ENCODE measurements at places on chromosomes 16 and 17.

GRCh38 chr16:31488468-31489297, 5.8 kb downstream of the SLC5A2 start:
- no peak for DNase-seq

DNA sequence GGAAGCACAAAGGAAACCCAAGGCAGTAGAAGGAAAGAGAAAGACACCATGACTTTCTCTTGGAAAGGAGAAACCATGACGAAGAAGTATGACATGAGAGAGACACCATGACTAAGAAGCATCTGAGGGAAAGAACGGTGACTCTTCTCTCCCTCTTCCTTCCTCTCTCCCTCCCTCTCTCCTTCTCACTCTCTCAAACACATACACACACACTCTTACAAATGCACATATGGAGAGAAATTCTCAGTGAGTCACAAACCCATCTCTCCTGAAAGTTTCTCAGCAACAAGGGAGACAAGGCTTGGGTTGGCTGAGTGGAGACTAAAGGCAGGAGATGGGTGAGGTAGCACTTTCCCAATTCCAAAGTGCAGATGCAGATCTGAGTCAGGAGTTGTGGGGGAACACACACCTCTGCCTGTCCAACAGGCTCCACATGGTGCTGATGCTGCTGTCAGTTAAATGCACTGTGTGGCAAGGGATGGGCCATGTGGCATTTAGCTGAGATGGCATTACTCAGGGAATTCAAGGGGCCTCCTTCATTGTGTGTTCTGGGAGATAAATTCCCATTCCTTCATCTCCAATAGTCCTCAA, 336.7 kb upstream of the C16orf82 start:
- DNase-seq = no peak

DNA sequence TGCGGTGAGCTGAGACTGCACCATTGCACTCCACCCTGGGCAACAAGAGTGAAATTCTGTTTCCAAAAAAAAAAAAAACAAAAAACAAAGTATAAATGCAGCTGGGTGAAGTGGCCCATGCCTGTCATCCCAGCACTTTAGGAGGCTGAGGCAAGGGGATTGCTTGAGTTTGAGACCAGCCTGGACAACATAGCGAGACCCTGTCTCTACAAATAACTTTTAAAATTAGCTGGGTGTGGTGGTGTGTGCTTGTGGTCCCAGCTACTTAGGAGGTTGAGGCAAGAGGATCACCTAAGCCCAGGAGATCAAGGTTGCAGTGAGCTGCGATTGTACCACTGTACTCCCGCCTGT, 10.1 kb upstream of the STX4 start:
- no peak for DNase-seq

GRCh38 chr17:67855504-67856324, 30.4 kb downstream of the BPTF start:
- DNase-seq = no peak

GRCh38 chr16:66474750-66475199, 47.7 kb downstream of the BEAN1 start:
- no peak for DNase-seq

DNA sequence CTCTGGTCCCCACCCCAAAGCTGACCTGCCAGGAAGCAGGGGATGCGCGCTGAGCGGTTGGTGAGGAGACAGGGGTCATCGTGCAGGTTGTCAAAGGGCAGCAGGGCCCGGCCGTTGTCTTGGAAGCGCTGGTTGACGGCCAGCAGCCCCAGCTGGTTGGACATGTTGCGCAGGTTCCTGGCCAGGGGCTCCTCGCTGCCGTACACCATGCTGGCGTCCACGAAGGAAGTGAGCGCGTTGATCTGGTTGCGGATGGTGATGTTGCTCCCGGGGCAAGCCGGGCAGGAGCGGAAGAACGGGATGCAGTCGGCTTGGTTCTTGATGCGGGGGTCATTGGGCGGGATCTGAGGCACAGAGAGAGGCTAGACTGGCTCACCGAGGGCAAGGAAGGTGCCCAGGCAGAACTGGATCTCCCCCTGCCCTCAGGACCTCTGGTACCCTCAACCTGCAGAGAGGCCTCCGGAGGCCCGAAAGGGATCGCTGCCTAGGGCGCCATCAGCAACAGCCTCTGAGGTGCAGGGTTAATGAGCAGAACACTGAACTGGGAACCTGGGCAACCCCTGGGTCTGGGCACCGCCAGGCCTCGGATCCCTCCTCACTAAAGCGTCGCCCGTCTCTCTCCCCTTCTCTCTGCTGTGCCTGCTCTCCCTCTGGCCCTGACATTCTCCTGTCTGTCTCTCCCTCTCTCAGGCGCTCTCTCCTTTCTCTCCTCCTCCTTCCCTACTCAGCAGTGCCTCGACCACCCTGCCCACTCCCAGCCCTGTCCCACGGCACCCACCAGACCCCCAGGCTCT, 2.7 kb downstream of the MPO start:
- no peak for DNase-seq

DNA sequence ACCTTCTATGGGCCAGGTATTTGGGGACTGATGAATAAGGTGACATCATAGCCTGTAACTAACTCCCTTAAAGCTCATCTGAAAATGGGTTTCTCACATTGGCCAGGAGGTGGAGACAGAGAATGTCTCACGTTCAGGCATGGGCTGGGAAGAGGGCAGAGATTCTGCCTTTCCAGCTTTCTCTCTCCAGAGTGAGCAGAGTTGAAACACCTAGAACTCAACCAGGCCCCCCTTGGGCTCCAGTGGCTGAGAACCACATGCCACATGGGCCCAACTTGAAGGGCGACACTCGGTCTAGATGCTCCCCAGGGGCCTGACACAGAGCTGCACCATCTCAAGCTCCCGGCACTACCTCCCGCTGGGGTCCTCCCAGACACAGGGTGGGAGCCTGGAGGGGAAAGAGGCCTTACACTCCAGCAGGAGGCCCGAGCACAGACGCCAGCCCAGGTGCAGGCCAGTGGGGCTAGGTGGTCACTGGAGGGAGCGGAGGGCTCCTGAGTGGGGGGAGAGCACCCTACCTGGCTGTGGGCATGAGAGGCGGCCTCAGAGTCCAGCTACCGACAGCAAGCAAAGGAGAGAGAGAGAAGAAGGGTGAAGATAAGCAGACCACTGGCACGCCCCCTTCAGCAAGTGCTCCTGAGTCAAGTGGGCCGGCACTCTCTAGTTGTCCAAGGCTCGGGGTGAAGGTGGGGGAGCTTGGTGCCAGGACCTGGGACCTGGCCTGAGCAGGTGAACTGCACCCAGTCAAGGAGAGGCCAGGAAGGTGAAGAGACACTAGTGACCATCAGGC, 55.9 kb downstream of the MYO18A start:
- no peak for DNase-seq

DNA sequence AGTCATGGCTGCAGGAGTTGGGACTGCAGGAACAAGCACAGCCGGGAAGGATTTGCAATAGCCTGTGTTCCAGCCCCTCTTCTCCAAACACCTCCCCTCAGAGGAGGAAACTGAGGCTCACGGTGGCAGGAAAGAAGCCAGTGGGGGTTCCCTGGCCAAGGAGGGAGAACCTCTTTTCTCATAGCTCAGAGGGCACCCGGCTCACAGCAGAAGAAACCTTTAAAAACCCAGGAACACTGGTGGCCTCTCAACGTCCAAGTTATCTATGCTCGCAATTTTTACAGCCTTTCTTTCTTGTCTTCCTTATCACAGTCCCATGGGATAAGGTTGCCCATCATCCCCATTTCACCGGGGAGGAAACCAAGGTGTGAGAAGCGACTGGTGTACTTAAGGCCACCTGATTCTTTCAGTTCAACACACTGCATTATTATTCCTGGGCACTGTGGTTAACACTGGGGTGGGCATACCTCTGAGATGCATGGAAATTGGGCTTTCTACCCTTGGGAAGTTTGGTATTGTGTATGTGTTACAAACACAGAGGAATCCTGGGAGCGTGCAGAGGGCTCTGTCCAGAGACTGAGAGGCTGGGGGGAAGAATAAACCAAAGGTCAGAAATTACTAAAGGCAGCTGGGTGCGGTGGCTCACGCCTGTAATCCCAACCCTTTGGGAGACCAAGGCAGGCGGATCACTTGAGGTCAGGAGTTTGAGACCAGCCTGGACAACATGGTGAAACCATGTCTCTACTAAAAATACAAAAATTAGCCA, 791 bp upstream of the ZNF629 start:
- DNase-seq = no peak

- DNase-seq = no peak
These were observed 12.6 kb downstream of the CHST6 start for GRCh38 chr16:75482434-75483205.

- no peak for DNase-seq
These were observed 57.4 kb downstream of the C16orf78 start for GRCh38 chr16:49431040-49431439.
